Articular chondrocyte of knee joint (primary cell): ENCODE measurements at places on chromosomes 5 and 9. TPM values are rescaled to one million over a fixed set of nuclear protein-coding genes. Genes with fewer than 3 reads are reported as not detected.

RFESD gene
- 3.4 and 4.1 TPM in 2 replicates for total RNA-seq

DBN1 gene
- total RNA-seq, result 64.5 and 74.5 TPM in 2 replicates

FOCAD gene
- 58.1 and 77.6 TPM in 2 replicates for total RNA-seq

DMAC1 gene
- total RNA-seq, result 7.7 and 7.9 TPM in 2 replicates

DMRT3 gene
- total RNA-seq, result not detected in 2 replicates

KCNV2 gene
- not detected in 2 replicates for total RNA-seq

PCDHGA12 gene
- 25.1 and 30.2 TPM in 2 replicates for total RNA-seq

HBEGF gene
- total RNA-seq, result 1.8 and 5.2 TPM in 2 replicates

SPATA6L gene
- 1.8 TPM in 2 replicates for total RNA-seq

PCDHA1 gene
- under 0.01 and 0.11 TPM in 2 replicates for total RNA-seq

RLN2 gene
- total RNA-seq, result not detected in 2 replicates

EPB41L4A gene
- total RNA-seq, result 6.8 and 13.9 TPM in 2 replicates

NR2F1-AS1 gene
- 4.9 and 5.4 TPM in 2 replicates for total RNA-seq

FIBCD1 gene
- 0.11 and 0.13 TPM in 2 replicates for total RNA-seq

SPAAR gene
- 0.26 and 0.54 TPM in 2 replicates for total RNA-seq

HTR1A gene
- not detected in 2 replicates for total RNA-seq

CCL27 gene
- total RNA-seq, result 0.32 TPM in 1 of 2 replicates, not detected in the other

CORO2A gene
- 0.91 and 1.6 TPM in 2 replicates for total RNA-seq

CNTNAP3 gene
- 0.39 and 1.2 TPM in 2 replicates for total RNA-seq

PTGDS gene
- 0.65 and 5.1 TPM in 2 replicates for total RNA-seq

STKLD1 gene
- total RNA-seq, result 0.32 and 1.3 TPM in 2 replicates

TMEM203 gene
- total RNA-seq, result 29.0 and 29.4 TPM in 2 replicates

PDCD1LG2 gene
- total RNA-seq, result 8.9 and 9.1 TPM in 2 replicates

PSD2 gene
- total RNA-seq, result 0.11 and 0.13 TPM in 2 replicates

IL9 gene
- total RNA-seq, result not detected in 2 replicates

WDR31 gene
- 2.9 and 3.2 TPM in 2 replicates for total RNA-seq

JAKMIP2 gene
- total RNA-seq, result 0.54 TPM in 1 of 2 replicates, not detected in the other

SHLD3 gene
- total RNA-seq, result 5.5 TPM in 2 replicates

F12 gene
- total RNA-seq, result 0.26 TPM in 1 of 2 replicates, not detected in the other

CDC25C gene
- 3.4 and 5.9 TPM in 2 replicates for total RNA-seq

AP3B1 gene
- total RNA-seq, result 83.7 and 99.3 TPM in 2 replicates

MRPL22 gene
- total RNA-seq, result 19.1 and 21.2 TPM in 2 replicates

SPINK13 gene
- 0.26 and 1.4 TPM in 2 replicates for total RNA-seq

TSSK1B gene
- total RNA-seq, result 0.43 and 0.52 TPM in 2 replicates

SPINK7 gene
- not detected in 2 replicates for total RNA-seq

KLHL9 gene
- total RNA-seq, result 50.0 and 56.1 TPM in 2 replicates

C6 gene
- not detected in 2 replicates for total RNA-seq

CTNND2 gene
- not detected in 2 replicates for total RNA-seq

OBP2B gene
- not detected in 2 replicates for total RNA-seq

SH3RF2 gene
- 10.1 and 11.9 TPM in 2 replicates for total RNA-seq

MARCOL gene
- not detected in 2 replicates for total RNA-seq

REEP2 gene
- 8.2 and 11.9 TPM in 2 replicates for total RNA-seq

WDR70 gene
- 28.9 and 31.9 TPM in 2 replicates for total RNA-seq

HARS1 gene
- 47.3 and 49.1 TPM in 2 replicates for total RNA-seq

PURA gene
- 39.3 and 53.5 TPM in 2 replicates for total RNA-seq

ANXA2R gene
- total RNA-seq, result 4.4 and 5.2 TPM in 2 replicates

SOHLH1 gene
- total RNA-seq, result not detected in 2 replicates

CDKN2A gene
- 1.8 and 6.6 TPM in 2 replicates for total RNA-seq

CCDC171 gene
- total RNA-seq, result 6.4 and 6.8 TPM in 2 replicates

HMCN2 gene
- 0.11 and 0.13 TPM in 2 replicates for total RNA-seq

DMRTA1 gene
- total RNA-seq, result 0.78 and 2.6 TPM in 2 replicates

DYNC2I2 gene
- 44.1 and 47.4 TPM in 2 replicates for total RNA-seq

SHOC1 gene
- total RNA-seq, result 0.11 and 0.13 TPM in 2 replicates

LCNL1 gene
- total RNA-seq, result 0.11 and 0.65 TPM in 2 replicates

SLC45A2 gene
- total RNA-seq, result 0.11 and 0.13 TPM in 2 replicates

HDHD3 gene
- 15.7 and 19.3 TPM in 2 replicates for total RNA-seq

IFNE gene
- total RNA-seq, result 5.1 and 6.8 TPM in 2 replicates
